ENCODE measurements at places on chromosomes 5 and 9. TPM values are rescaled to one million over a fixed set of nuclear protein-coding genes. Genes with fewer than 3 reads are reported as not detected.

DNA sequence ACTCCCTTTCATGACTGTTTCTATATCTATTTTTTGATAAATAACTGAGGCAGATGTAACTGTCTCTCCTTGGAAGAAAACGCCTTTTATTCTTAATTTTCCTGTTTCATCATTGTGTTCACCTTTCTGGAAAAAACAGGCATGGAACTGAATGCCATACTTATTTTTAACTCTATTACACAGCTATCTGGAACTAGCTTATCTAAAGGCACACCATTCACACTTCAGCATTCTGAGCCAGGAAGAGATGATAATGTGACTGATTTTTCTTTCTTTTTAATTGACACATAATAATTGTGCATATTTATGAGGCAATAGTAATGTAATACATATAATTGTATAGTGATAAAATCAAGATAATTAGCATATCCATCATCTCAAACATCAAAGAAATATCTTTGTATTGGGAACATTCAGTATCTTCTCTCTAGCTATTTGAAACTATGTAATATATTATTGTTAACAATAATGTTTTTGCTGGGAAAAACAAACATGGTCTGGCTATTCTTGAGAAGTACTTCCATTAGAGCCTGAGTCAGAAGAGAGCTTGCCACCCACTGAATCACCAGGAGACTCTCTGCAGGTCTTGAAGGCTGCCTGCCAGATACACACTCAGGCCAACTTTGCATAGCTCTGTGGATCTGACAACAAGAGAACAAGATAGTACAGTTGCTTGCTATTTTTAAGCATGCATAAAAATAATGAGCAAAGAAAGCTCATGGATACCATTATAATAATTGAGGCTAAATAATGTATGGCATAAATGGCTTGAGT is 501.0 kb upstream of the EDIL3 start:
- no peaks in the 10 kb centered on the region for H3K36me3 ChIP-seq
- H3K27me3 ChIP-seq: no peaks in the 10 kb centered on the region

GRCh38 chr9:68697851-68698250 is 7.2 kb upstream of the PIP5K1B start:
- no peaks in the 10 kb centered on the region for H3K27me3 ChIP-seq
- no peak overlapping the region for H3K27ac ChIP-seq
- no peak overlapping the region for H3K4me3 ChIP-seq
- DNase-seq: no peak
- H3K4me1 ChIP-seq: no peaks in the 10 kb centered on the region

DNA sequence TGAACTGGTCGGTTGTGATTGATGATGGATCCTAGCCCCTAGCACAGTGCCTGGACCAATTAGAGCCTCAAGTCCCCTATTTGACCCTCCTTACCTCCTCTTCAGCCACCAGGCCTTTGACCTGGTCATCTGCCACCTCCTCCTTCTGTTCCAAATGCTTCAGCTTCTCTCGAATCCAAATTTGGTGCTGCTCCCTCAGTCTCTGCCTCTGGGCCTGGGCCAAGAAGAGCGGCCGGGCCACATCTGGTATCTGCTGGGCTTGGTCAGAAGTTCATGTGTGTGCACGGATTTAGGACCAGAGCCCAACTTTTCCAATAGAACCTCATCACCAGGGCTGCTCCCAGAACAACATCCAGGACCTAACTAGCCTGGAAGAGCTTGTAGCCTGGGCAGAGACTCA is 6.5 kb downstream of the SLC35A4 start:
- no peaks in the 10 kb centered on the region for H3K27me3 ChIP-seq
- H3K27ac ChIP-seq: peak overlapping the region; percentile 54
- H3K4me1 ChIP-seq: peaks cover 4% of the 10 kb centered on the region
- H3K4me3 ChIP-seq: no peak overlapping the region
- no peak for DNase-seq

DNA sequence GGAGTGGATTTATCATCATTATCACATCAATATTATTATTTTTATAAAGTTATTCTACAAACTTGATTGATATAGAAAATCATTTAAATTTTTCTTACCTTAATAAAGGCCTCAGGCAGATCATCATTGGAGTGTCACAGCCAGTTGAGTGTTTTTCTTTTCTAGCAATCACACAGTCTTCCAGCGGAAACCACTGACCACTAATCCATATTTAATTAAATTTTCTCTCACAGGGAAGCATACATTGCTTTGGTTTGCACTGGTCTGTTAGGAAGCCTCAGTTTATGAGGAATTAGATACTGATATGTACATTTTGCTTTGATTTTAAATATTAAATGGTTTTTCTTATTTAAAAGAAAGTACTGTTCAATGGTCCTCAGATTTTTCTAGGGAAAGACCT is 6.7 kb downstream of the SPZ1 start:
- H3K4me3 ChIP-seq: no peak overlapping the region
- no peaks in the 10 kb centered on the region for H3K36me3 ChIP-seq
- no peak for DNase-seq
- H3K27ac ChIP-seq: no peak overlapping the region

SLC34A3 gene
- not detected for total RNA-seq
